ENCODE measurements at places on chromosomes 1 and 21.

DNA sequence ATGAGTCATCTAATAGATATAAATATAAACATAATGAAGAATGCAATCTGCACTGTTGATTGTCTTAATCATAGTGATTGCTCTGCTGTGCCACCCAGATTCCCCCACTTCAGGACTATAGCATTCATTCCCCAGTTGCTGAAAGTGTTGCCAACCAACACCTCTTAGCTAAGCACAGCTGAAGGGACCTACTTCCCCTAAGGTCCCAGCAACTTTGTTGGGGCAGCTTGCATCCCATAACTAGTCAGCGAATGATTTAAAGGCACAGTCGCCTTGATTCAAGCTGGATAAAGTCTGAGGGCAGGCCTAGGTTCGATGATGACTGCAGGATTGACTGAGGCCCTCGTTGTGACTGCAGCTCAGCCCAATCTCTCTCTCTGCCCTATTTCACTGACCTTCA is 14.3 kb upstream of the RGS1 start:
- no peak for DNase-seq

GRCh38 chr21:34952701-34953100 is 96.4 kb downstream of the RUNX1 start:
- no peak for DNase-seq

GRCh38 chr1:226666164-226666506 is 72.9 kb downstream of the ITPKB start:
- no peak for DNase-seq

GRCh38 chr1:7670334-7671145 is 100.6 kb upstream of the VAMP3 start:
- DNase-seq: no peak

- DNase-seq: no peak
These were observed 52.7 kb downstream of the TRMT1L start for GRCh38 chr1:185104083-185104482.

- no peak for DNase-seq
These were observed 30.1 kb upstream of the EPS15 start for GRCh38 chr1:51549016-51549619.

- no peak for DNase-seq
These were observed 89.3 kb downstream of the PHTF1 start for GRCh38 chr1:113669988-113670387.

GRCh38 chr1:47593013-47593568 is 155.2 kb downstream of the FOXD2 start:
- no peak for DNase-seq

- no peak for DNase-seq
These were observed 293.6 kb downstream of the SMYD3 start for GRCh38 chr1:246213502-246213901.

GRCh38 chr1:160550572-160551034 is 27.5 kb upstream of the SLAMF6 start:
- DNase-seq: peak; percentile 32

DNA sequence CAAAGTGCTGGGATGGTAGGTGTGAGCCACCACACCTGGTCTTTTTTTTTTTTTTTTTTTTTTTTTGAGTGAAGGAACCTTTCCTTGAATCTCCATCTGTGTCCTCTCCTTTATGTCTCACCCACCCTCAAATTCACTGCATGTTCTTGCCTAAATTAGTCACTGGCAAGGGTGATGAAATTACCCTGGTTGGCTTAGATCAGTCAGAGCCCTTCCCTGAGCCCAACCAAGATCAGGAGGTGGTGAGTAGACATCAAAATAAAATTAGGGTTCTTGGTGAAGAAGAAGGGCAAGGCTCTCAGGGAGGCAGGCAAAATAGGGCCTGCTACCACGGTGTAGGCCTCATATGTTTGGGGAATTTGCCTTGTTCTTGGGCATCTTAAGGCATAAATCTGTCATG is 5.3 kb upstream of the TNN start:
- no peak for DNase-seq

- DNase-seq: no peak
These were observed 20.1 kb upstream of the DONSON start for GRCh38 chr21:33608559-33608958.

DNA sequence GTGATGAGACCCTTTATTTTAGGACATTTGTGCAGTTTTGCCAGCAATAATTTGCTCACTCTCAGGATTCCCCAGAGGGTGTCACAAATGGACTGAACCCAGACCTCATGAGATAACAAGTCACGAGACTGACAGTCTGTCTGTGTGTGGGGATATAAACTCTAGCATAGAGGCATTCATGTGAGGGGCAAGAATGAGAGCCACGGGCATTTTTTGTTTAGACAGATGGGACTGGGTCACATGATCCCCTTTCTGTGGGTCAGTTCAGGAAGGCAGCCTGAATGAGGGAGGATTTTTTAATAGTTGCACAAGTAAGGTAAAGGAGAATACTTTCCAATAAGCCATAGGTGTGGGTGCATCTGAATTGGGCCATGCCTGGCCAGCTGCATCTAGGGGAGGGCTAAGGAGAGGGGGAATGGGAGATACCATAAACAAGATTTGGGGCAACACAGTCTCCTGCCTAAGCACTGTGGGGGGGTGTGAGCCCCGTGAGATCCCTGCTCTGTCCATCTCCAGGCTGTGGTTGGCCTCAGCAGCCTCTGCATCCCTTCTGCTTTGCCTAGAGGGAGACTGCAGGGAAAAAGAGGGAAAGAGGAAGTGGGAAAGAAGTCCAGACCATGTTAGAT is 66.6 kb downstream of the NAV1 start:
- no peak for DNase-seq

GRCh38 chr1:12085643-12086260 is 22.6 kb downstream of the TNFRSF8 start:
- DNase-seq: no peak

DNA sequence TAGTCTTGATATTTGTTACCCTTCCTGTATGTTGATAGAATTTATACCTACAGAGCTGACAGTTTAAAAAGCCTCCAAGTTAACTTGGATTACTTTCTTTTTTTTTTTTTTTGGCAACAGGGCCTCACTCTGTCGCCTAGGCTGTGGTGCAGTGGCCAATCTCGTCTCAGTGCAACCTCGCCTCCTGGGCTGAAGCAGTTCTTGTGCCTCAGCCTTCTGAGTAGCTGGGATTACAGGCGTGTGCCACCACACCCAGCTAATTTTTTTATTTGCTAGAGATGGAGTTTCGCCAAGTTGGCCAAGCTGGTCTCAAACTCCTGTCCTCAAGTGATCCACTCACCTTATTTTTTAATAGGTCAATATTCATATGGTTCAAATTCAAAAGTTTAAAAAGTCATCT is 32.7 kb downstream of the WDTC1 start:
- DNase-seq: no peak

DNA sequence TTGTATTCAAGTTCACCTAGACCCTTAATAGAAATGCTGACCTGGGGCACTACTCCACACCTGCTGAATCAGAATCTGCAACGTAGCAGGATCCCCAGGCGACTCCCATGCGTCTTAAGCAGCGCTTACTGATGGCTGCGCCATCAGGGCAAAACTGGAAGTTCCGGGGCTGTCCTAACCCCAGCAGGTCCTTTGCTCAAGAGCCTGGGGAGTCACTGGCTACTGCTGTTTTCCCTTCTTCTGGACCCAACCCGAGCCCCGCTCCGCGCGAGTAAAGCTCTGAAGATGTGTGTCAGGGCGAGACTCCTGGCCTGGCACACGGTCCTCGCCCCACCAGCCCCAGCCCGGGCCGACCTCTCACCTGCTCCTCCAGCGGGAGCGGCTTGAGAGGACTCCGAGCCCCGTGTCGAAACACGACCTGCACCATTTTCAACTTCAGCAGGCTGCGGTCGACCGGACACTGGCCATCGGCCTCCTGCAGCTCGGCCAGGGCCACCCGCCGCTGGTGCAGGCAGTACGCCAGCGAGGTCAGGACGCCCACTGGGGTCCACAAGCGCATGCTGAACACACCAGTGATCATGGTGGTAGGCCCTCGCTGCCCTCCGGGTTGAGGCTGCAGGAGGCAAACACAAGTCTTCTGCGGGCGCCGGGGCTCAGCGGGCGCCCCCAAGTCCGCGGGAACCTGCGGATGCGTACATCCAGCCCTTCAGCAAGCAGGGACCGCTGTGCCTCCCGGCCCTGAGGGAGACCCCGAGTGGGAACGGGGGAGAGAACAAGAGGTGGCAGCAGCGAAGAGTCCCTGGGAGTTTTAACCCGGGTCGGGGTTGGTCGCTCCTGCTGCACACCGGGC is 630 bp downstream of the ACP6 start:
- DNase-seq: no peak

GRCh38 chr1:240350910-240351331 is 259.2 kb downstream of the FMN2 start:
- no peak for DNase-seq

- no peak for DNase-seq
These were observed 97.4 kb upstream of the HP1BP3 start for GRCh38 chr1:20884513-20884912.

DNA sequence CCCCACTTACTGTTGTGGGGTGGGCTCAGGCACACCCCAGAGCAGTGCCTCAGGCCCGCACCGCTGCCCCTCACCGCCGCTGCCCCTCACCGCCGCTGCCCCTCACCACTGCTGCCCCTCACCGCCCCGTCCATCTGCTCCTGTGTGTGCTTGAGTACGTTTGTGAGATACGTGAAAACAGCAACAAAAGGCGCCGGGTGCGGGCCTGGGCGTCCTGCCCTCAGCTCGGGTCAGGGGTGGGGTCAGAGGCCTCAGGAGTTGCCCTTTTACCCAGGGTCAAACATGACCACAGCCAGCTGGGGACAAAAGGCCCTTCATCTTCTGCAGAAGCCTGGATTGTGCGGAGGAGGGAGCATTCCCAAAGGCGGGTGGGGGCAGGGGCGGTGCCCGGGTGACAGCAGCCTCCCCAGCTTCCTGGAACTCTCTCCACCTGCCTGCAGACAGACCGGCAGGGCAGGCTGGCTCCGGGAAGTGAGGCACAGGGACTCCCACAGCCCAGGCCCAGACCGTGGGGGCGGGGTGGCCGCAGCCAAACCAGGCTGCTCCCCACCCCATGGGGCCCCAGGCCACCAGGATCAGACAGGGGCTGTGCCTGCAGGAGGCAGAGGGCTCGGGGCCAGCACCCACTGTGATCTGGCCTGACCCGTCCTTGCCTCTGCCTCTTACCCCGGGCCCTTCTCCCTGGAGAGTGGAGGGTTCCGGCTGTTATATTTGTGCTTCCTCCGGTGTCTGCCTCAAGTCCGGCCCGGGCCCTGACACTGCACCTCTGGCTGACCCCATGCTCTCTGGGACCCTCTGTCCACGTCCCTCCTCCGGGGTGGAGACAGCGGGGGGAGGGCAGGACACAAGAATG is 2.3 kb upstream of the VWA1 start:
- DNase-seq: no peak

GRCh38 chr1:22975694-22976093 is 3.0 kb upstream of the LACTBL1 start:
- no peak for DNase-seq

DNA sequence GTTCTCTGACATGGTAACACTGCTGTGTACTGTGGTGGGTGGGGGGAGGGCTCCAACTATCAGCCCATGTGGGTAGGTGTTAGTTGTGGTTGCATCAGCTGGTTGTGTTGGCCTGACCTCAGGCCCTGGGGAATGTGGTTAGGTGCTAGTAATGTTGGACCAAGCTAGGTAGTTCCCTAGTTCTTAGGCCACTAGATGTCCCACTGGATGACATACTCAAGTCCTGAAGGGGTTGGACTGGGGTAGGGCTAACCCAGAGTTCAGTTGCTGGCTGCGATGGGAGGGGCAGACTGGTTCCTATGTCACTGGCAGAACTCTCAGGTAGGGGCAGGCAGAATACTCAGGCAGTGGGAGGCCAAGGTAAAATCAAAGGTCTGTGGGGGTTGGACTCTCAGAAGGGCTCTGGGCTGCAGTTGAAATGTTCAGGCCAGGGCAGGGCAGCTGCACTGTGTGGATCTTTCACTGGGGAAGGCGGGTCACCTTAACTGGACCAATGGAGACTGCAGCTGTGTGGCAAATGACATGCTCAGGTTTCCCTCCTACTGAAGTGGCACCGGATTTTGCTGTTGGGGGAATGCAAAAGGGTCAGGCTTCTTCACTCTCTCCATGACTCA is 870.7 kb downstream of the LRRIQ3 start:
- DNase-seq: no peak

- DNase-seq: no peak
These were observed 22.7 kb downstream of the MATN1 start for GRCh38 chr1:30700528-30701257.

GRCh38 chr1:109488696-109489095 is 5.0 kb downstream of the ATXN7L2 start:
- no peak for DNase-seq

GRCh38 chr1:110067479-110067892 is 3.0 kb downstream of the ALX3 start:
- no peak for DNase-seq

- no peak for DNase-seq
These were observed 615.2 kb downstream of the MATN1 start for GRCh38 chr1:30108186-30108585.

DNA sequence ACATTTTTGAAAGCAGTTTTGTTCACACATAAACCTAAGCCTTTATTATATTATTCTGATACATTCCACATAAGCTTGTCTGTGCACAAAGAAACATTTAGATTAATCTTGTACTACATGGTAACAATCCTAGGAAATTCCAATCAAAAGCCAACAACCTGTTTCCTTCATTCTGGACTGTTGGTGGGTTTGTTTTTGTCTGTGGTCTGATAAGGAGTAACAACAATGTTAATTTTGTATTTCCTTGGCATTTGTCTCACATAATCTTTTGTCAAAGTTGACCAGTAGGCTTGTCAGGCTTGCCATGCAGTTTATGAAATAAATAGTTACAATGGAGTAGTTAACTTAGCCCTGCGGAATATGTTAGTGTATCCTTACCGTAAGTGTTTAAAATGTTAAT is 183.3 kb downstream of the DHRS3 start:
- no peak for DNase-seq

- no peak for DNase-seq
These were observed 13.6 kb upstream of the ERI3 start for GRCh38 chr1:44368471-44369151.

GRCh38 chr1:176448340-176448739 is 14.6 kb upstream of the PAPPA2 start:
- DNase-seq: no peak

DNA sequence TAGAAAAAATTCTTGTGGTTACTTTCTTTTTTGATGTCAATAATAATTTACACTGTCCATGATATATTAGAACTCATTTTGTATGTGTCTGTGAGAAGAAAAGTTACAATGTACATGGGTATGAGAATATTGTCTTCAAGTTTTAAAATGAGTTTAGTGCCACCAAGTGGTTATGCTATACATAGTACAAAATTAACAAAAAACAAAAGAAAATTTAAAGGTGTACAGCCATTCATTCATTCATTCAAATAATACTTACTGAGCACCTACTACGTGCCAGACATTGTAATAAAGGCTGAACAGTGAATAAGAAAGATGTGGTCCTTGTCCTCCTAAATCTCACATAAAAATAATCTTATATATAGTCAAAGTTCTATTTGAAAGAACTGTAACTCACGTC is 27.7 kb downstream of the UCHL5 start:
- no peak for DNase-seq

- DNase-seq: no peak
These were observed 765.6 kb upstream of the B3GALT2 start for GRCh38 chr1:193951984-193952383.

DNA sequence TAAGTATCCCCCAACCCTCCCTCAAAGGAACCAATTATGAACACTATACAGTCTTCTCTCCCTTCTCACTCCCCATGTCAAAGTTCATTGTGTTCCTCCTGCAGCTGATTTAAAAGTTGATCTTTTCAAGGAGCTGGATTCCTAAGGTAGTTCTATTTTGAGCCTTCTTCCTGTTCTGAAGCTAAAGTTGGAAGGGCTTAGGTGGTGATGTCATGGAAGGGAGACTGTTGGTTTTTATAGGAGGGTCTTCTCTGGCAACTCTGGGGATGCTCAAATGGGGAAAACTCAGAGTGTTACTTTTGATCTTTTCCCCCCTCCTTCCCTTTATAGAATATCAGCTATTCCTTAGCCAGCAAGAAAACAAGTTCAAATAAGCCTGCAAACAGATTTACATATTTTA is 83.0 kb upstream of the AK4 start:
- DNase-seq: no peak
